ENCODE measurements at places on chromosomes 6 and 20.

DNA sequence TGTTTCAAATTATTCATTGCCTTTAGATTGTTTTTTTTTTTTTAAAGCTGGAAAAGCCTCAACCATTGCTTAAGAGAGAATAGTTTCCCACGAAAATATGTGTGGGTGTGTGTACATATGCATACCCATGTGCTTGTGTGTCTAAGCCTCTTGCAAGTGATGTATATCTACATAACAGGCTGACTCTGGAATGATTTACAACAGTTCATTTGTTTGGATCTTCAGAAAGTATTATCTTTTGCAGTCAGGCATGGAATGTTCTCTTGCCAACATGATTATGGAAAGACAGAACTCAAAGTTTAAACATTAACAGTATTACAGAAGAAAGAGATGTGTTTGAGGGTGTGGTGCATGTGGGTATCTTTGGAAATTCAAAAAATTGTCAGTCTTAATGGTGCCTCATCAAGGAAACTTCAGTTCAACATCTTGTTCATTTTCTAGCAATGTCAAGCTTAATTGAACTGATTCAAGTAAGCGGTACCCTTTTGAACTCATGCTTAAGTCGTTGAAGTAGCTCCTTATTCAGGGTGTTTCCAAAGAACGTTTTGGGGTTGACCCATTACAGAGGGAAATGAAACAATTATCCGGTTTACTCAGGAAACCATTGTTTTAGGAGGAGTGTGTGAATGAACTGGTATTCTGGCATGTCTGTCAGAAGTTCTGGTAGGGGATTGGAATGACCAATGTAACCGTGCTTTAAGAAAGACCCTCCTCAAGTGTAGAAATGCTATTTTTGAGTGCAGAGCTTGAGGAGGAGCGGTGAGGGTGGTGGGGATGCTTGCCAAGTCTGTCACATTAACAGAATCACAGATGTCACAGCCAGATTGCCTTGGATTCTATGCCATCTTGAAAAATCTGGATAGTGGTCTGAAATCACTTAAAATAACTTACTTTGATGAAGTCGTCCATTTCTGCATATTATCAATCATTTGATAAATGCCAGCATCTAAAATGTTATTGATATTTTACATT, 60.3 kb downstream of the ADGRG6 start:
- DNase-seq = no peak

- peak; percentile 62 for DNase-seq
Observed at GRCh38 chr6:31729515-31729978, 448 bp upstream of the DDAH2 start.

DNA sequence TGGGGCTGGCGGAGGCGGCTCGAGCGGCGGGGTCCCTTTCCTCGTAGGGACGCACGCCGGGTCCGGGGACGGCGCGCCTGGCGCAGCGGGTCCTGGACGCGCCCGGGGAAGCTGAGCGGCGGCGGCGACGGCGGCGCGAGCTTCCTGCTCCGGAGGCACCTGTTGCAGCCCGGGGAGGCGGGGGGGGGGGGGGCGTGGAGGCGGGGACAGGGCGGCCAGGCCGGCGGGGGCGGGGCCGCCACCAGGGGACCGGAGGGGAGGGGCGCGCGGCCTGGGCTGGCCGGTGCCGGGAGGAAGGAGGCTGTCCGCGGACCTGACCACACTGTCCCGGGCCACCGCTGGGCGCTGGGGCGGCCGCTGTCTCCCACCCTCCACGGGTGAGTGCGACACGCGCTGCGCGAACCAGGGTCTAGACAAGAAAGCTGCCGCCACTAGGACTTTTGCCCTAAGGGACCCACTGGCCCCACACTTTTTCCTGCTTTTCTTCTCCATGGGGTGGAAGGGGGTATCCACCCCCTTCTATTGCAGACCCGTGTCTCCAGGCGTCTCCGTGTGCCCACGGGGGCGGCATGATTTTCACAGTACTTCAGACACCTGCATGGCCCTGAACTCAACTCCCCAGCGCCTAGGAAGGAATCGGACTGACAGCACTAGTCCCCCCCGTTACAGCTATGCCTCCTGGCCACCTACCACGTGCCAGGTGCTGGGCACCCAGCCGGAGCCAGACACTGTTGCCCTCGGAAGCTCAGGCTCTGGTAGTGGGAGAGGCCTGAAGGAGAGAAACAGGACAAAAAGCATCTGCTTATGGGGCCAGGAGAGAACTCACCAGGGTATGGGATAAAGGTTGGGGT, at the start of gene NFATC2:
Gene NFATC2, minus strand, starts transcription at position 149 of the 851 bp plus-strand sequence. CDS start 220 bp downstream, outside the sequence.
- DNase-seq = peak; percentile 47

GRCh38 chr6:157723376-157723775, 99.7 kb upstream of the SNX9 start:
- DNase-seq = no peak

GRCh38 chr6:84278321-84278998, 51.0 kb upstream of the CEP162 start:
- no peak for DNase-seq

DNA sequence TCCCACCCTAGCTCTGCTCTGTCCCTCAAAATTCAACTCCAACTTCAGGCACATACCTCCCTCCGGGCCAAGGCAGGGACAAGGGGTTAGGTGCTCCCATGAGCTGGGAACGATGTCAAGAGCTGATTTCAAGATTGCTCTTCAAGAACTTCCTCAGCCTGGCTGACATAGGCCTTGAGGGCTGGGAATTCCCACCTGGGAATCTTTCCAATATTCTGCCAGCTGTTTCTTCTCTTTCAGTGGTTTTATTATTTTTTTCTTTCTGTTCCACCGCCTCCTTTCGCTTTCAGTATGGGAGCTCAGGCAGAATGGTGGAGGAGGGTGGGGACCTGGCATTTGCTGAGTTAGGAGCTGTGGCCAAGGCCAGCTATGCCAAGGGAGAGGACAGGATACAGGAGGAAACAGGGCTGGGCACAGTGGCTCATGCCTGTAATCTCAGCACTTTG, 33.7 kb downstream of the SRSF3 start:
- DNase-seq = no peak

DNA sequence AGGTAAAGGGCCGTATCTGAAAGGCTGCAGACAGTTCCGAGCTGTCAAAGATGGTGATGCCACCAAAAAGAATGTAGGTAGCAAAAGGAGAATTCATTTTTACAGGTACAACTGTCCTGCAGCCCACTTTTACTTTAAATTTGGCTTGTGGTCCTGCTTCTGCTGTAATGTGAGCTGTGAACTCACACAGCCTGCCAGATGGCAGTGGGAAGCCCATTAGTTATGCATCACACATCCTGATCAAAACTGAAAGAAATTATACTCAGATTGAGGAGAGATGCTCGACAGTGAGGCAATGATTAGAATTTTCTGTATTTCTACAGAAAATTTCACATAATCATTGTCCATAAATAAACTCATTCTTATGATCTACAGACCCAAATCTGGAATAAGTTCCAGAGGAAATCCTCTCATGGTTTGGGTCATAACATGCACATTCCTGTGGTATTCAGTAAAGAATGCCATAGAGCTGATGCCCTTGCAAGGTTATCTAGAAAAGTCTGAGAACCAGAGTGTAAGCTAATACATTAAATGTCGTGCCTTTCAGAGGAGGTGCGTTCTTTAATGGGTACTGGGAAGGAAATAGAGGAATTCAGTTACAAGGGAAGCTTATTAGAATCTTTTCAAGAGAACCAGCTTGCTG, 23.9 kb upstream of the E2F3 start:
- no peak for DNase-seq

GRCh38 chr6:28865401-28866204, 58.2 kb downstream of the TRIM27 start:
- DNase-seq = peak; percentile 5

DNA sequence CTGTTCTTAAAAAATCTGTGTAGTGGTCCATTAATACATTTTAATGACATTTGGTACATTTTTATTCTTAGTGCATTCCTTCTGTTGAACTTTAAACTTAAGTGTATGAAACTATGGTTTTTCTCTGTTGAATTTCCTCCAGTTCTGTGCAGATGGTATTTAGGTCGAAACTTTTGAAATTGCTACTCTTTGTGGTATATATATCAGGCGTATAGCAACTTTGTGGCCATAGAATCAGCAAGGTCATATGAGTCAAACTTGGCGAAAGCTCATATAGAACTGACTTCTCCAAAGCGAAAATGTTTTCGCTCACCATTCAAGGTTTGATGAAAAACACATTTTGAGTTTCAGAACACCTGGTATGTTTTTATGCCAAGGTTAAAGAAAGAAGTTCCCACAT, 93.7 kb downstream of the MAP3K4 start:
- no peak for DNase-seq

- no peak for DNase-seq
Observed at GRCh38 chr20:53883098-53883911, 187.1 kb downstream of the BCAS1 start.

- DNase-seq = no peak
Observed at GRCh38 chr20:24472426-24472825, 3.0 kb downstream of the SYNDIG1 start.

GRCh38 chr6:33546766-33547165, 33.3 kb downstream of the BAK1 start:
- no peak for DNase-seq

DNA sequence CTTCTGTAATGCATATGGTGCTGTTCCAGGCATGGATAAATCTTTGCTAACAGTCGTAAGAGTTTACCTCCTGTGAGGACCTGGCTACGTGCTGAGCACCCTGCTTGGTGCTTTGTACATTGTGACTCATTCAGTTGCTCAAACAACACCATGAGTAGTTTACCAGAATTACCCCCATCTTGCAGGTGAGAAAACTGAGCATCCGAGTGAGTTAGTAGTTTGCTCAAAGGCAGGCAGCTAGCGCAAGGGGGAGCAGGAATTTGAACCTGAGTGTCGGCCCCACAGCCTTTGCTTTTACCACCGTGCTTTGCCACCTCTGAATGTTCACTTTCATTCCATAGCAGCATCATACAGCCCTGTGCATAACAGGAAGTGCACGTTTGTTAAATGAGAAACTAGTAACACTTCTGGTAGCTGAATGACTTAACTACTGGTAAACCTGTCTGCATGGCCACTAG, 121.9 kb downstream of the MTHFD1L start:
- DNase-seq = no peak

Data from activated T-helper 1 cell treated with Interleukin-2 at 50 U/mL for 16 hours (primary cell).